Stimulated activated CD8-positive, alpha-beta memory T cell treated with anti-CD3 and anti-CD28 coated beads, Interleukin-4, amount 100 ng/mL, for 24 hours (primary cell): ENCODE measurements at places on chromosomes 5 and 9.
A peak's percentile ranks its signal among the peaks of the same experiment; 100 is the strongest.

- no peak for DNase-seq
Observed at GRCh38 chr9:37899041-37899440, 4.9 kb downstream of the SLC25A51 start.

DNA sequence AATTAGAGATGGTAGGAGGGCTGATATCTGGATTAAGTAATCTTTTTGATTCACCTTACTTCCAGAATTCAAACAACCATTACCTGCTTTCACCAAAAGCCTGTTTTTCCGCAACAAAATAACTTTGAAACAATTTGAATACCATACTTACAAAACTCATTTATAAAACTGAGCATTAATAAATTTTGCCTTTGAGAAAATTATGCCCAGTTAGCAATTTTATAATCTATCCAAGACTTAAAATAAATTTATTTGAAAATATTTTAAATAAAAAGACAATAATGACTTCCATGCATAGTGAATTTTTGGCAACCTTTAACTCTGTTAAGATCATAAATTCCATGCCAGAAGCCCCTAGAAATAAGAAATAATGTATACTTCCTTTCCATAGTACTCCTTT, 71.3 kb upstream of the FTMT start:
- no peak for DNase-seq

DNA sequence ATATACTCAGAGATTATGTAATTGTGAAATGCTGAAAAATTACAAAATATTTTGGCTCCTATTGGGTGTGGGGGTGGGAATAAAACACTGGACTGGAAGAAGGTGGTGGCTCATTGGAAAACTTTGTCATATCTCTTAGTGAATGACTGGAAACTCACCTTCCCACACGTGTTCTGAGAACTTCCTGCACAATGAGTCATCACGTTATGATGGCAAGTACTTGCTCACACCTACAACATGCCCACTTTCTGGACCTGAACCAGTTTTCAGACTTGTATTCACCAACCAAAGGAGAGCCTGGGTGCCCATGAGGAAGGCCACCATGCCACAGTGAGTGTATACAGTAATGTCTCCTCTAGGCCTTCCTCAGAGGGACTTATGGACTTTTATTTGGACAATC, 294.8 kb downstream of the ASTN2 start:
- DNase-seq, result no peak

DNA sequence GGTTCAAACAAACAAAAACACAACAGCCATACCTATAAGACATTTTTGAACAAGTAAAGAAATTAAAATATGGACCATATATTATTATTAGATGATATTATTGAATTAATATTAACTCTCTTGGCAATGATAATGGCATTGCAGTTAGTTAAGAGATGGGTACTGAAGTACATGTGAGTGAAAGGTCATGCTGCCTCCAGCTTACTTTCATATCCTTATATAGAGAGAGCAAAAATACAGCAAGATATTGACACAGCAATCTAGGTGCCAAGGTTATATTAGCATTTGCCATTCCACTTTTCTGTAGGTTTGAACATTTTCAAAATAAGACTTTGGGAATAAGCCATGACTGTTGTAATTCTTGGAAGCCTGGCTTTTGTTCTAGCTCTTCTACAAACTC, 6.1 kb downstream of the TNFSF8 start:
- DNase-seq, result no peak

DNA sequence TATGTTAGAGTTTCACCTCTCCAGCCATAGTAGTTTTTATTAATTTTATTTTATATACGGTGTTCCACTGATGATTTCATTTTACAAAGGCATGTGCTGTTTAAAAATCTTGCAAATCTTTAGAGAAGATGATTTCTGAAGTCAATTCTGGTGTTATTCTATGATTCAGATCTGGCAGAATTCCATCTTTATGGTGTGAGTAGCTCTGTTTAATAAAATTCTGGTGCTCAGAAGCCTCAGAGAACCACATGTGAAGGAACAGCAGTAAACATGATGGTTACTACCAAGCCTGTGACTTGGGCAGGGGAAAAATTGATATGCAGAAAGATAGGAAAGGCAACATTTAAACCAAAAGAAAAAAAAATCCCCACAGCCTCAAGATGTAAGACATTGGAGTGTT, 299.7 kb downstream of the NPR3 start:
- DNase-seq, result no peak

GRCh38 chr5:116738239-116738614, 163.6 kb upstream of the SEMA6A start:
- no peak for DNase-seq

DNA sequence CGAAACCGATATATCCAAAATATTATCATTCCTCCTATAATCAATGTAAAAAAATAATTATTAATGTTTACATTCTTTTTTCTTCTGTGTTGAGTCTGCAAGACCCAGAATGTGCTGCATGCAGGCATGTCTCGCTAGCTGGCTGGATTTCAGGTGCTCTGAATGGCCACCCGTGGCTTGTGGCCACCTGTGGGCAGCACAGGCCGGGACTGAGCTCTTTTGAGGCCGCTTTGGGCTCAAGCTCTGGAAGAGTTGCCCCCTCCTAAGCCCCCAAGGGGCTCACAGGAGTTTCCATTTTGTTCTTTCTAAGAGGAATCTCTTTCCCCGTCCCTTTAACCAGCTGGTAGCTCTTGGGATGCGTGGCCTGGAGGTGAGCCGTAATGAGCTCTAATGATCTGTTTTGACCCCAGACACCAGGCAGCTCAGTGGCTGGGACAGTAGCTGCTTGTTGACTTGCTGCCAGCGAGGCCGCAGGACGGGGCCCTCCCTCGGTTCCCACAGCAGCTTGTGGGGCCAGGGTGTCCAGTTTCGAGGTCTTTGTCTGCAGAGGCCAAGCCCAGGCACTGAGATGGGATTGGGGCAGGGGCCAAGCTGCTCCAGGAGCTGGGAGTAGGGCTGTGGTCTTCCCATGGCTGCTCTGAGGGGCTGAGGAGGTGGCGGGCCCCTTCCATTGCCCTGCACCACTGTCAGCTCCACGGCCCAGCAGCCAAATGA, 20.8 kb downstream of the ASS1 start:
- no peak for DNase-seq

GRCh38 chr5:14101922-14102321, 41.2 kb upstream of the TRIO start:
- no peak for DNase-seq

DNA sequence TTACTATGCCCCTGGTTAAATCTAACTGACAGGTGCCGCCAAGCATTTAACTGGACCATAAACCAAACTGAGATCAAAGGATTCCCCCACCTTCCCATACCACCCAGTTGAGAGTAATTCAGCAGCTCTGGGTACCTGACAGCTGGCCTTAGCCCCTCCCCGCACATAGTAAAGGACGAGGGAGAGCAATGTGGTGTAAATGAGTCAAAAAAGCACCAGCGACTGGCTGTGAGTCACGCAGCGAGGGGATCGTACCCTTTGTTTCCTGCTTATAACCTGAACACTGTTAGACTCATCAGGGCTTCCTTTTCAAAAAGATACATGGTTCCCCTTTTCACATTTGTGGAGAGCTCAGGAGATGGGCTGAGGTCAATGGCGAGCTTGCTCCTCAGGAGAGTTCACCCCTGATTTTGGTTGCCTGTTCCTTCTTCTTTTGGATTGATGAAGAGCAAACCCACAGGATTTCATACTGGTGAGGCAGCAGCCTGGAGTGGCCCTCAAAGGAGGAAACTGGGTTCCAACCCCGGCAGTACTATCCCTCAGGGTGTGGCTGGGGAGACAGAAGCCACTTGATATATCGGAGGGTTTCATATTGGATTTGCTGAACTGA, 71.5 kb downstream of the ANKRD33B start:
- peak; percentile 59 for DNase-seq

- no peak for DNase-seq
Observed at GRCh38 chr9:91843623-91844148, 106.3 kb downstream of the ROR2 start.

GRCh38 chr9:96505316-96505991, 55.5 kb downstream of the HABP4 start:
- DNase-seq, result no peak

GRCh38 chr9:17470036-17470813, 108.6 kb upstream of the SH3GL2 start:
- no peak for DNase-seq

DNA sequence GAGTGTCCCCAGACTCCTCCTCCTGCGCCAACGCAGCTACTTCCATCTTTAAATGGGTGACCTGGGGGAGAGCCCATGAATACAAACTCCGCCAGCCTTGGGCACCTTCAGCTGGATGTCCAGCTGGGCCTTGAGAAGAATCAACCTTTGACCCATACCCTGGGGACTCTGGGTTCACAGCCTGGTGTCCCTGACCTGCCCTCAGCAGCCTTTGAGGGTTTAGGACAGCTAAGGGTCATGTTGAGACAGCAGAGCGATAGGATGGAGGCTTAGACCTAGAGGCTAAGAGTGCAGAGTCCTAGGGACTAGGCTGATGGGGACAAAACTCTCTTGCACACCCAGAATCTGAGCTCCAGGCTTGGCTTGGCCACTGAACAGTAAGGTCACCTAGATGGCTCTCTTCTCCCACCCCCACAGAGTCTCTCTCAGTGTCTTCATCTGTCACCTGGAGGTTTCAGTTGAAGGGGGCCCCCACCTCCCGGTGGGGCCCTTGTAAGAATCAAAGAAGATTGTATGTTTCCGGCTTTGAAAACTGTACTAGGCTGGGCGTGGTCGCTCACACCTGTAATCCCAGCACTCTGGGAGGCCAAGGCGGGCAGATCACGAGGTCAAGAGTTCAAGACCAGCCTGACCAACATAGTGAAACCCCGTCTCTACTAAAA, 6.7 kb upstream of the AQP3 start:
- no peak for DNase-seq

DNA sequence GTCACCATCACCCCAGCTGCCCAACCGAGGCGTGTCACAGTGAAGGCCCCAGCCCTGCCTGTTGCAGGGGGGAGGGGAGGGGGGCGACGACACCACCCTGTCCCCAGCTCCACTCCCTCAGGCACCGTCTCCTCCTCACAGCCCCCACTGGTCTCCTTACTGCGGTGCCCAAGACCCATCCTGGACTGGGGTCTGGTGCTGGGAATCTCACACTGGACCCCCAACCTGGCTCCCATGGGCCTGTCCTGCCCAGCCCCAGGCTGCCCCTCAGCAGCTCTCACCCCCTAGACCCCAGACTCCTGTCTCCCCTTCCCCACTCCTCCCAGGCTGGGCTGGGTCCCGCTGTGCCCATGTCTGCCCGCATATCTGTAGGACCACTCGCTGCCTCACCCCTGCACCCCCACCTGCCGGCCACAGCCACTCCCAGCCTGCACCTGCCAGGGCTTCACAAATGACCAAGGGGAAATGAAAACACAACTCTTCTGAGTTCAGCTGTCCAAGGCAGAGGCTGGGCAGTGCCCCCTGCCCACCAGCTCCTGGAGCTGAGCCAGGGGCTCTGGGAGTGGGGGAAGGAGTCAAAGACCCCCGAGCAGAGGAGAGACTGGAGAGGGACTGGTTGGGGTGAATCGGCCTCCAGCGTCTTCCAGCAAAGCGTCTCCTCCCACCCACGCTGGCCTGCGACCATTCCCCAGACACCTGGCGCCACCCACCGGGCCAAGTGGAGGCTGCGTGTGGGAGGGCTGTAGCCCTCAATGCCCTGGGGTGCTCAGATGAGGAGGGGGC, 32.6 kb upstream of the EGFL7 start:
- peak; percentile 31 for DNase-seq

- DNase-seq, result no peak
Observed at GRCh38 chr9:99931155-99931840, 24.8 kb downstream of the STX17 start.

DNA sequence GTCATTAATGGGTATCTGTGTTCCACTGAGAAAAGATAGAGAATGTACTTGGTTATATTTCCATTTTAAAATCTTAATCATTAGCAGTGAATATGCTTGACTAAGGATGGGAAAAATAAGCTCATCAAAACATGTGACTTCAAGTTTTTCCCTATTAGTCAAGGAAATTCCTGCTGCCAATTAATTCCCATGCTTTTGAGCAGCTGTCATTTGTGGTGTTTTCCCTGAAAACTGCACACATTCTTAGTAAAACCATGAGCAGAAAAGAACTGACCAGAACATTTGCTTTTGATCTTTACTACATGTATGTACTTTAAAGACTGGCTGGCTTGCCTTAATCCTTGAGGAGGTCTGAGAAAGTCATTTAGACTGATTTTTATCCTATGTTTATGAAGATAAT, 75.2 kb downstream of the AOPEP start:
- no peak for DNase-seq

- no peak for DNase-seq
Observed at GRCh38 chr9:35661756-35662350, 3.1 kb downstream of the ARHGEF39 start.

DNA sequence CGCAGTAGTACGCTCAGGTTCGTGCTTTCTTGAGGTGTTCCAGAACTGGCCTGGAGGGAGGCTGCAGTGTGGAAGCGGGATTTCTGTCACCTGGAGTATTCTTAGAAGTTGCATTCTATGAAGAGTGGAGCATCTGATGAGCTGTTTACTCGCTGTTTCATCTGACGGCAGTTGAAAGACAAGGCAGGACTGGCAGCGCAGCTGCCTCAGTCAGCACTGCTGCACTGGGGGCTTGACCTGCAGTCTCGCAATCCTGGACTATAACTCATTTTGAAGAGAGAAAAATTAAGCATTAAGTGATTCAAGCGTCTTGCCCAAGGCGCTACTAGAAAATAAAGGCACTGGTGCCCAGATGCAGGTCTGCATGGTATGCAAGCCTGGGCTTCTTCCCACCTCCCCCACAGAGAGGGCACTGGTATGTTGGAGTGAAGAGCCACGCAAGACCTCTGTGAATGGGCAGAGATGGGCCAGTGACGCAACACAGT, 10.6 kb downstream of the TENT4A start:
- no peak for DNase-seq

GRCh38 chr5:176388003-176388443, 375 bp downstream of the NOP16 start:
- DNase-seq, result no peak

GRCh38 chr9:6764523-6764922, 6.8 kb downstream of the KDM4C start:
- DNase-seq, result no peak

GRCh38 chr9:135821116-135821515, 86.2 kb downstream of the CAMSAP1 start:
- DNase-seq, result no peak

- DNase-seq, result no peak
Observed at GRCh38 chr5:59069438-59070079, 486.7 kb downstream of the RAB3C start.

DNA sequence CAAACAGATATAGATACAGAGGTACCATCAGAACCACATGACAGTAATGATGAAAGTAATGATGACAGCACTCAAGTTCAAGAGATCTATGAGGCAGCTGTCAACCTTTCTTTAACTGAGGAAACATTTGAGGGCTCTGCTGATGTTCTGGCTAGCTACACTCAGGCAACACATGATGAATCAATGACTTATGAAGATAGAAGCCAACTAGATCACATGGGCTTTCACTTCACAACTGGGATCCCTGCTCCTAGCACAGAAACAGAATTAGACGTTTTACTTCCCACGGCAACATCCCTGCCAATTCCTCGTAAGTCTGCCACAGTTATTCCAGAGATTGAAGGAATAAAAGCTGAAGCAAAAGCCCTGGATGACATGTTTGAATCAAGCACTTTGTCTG, 69.2 kb downstream of the VCAN start:
- DNase-seq, result no peak

GRCh38 chr9:32854271-32854670, 70.9 kb downstream of the TMEM215 start:
- DNase-seq, result no peak

GRCh38 chr9:113608082-113608685, 144.7 kb downstream of the RGS3 start:
- DNase-seq, result no peak

- no peak for DNase-seq
Observed at GRCh38 chr5:106827061-106827460, 843.7 kb downstream of the EFNA5 start.

- DNase-seq, result no peak
Observed at GRCh38 chr5:132774406-132774805, 2.6 kb downstream of the SEPTIN8 start.

- DNase-seq, result no peak
Observed at GRCh38 chr5:142086229-142086628, 22.4 kb upstream of the NDFIP1 start.
